ENCODE measurements at places on chromosomes 3 and 15. TPM values are rescaled to one million over a fixed set of nuclear protein-coding genes. Genes with fewer than 3 reads are reported as not detected.
A peak's percentile ranks its signal among the peaks of the same experiment; 100 is the strongest.

GRCh38 chr15:58340176-58340575, 91.6 kb upstream of the LIPC start:
- no peaks in the 10 kb centered on the region for H3K27me3 ChIP-seq
- peak; percentile 74 for ATAC-seq
- H3K4me3 ChIP-seq: no peak overlapping the region

DNA sequence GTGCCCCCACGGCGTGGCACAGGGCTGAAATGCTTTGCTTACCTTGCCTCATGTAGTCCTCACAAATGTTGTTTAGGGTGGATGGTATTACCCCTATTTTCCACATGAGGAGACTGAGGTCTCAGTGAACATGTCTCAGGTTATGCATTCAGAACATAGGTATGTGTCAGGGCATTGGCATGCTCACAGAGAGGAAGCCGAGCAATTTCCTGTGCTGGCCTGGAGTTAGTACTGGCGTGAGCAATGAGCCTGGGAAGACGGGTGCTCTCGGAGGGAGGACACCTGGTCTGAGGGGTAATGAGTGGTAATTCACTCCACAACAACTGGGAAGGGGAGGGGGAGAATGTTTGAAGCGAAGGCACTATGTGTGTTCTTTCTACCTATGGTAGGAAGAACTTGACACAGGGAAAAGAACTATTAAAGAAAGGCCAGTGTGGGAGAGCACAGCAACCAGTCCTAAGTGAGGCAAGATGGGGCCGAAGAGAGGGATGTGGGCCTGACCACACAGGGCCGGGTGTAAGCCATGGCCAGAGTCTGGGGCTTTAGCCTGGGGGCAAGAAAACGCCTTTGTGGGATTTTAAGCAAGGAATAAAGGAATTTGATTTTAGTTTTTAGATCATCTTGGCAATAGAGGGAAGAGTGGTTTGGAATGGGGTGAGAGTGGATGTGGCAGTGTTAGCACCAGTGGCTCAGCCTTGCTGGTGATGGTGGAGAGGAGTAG, 4.9 kb upstream of the FAM131A start:
- H3K27me3 ChIP-seq: no peaks in the 10 kb centered on the region
- no peak overlapping the region for H3K4me3 ChIP-seq
- H3K36me3 ChIP-seq: peaks cover 81% of the 10 kb centered on the region
- no peak for ATAC-seq

GRCh38 chr3:1783995-1784394, 314.7 kb upstream of the CNTN4 start:
- ATAC-seq: no peak
- no peak overlapping the region for H3K27ac ChIP-seq
- no peaks in the 10 kb centered on the region for H3K27me3 ChIP-seq
- H3K4me3 ChIP-seq: no peak overlapping the region
- no peaks in the 10 kb centered on the region for H3K36me3 ChIP-seq
- no peaks in the 10 kb centered on the region for H3K4me1 ChIP-seq

GRCh38 chr15:43514241-43515057, 3.0 kb upstream of the MAP1A start:
- H3K4me3 ChIP-seq: peak overlapping the region; percentile 74
- H3K27me3 ChIP-seq: peaks cover 7% of the 10 kb centered on the region
- H3K4me1 ChIP-seq: peaks cover 29% of the 10 kb centered on the region

DNA sequence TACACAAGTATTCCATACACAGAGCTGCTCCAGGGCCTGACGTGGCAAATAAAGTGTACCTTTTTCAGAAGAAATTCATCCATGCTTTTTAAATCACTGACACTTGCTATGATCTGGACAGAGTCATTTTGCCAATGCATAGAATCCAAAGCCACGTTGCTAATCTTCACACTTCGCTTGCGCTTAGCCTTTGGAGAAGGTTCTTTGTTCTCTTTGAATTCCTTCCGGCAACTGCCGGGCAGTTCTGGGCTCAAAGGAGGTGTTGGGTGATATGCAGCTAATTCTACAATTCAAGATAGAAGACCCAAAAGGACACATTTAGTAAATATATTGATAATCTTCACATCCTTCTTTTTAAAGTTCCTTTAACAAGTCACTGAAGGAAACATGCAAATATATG, 69.9 kb downstream of the NR2E3 start:
- H3K27me3 ChIP-seq: no peaks in the 10 kb centered on the region
- no peak overlapping the region for H3K4me3 ChIP-seq
- H3K4me1 ChIP-seq: no peaks in the 10 kb centered on the region
- H3K36me3 ChIP-seq: peaks cover 60% of the 10 kb centered on the region

DNA sequence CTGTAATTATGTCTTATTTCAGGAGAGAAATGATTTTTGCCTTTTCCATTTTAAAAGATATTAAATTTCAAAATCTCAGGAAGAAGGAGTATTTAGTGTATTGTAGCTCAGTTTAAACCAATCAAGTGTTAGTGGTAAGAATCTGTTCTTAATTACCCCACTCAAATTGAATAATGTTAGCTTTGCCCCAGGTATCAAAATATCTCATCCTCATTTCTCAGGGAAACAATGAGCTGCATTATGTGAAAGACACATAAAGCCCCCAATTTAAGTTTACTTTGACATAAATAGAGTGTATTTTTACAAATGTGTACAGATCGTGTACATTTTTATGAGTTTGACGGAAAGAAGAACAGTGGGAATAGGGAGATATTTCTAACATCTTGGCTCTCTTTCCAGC, 317.4 kb upstream of the RARB start:
- H3K4me3 ChIP-seq: no peak overlapping the region
- no peak overlapping the region for H3K27ac ChIP-seq
- no peaks in the 10 kb centered on the region for H3K4me1 ChIP-seq
- H3K36me3 ChIP-seq: no peaks in the 10 kb centered on the region
- no peaks in the 10 kb centered on the region for H3K27me3 ChIP-seq

DNA sequence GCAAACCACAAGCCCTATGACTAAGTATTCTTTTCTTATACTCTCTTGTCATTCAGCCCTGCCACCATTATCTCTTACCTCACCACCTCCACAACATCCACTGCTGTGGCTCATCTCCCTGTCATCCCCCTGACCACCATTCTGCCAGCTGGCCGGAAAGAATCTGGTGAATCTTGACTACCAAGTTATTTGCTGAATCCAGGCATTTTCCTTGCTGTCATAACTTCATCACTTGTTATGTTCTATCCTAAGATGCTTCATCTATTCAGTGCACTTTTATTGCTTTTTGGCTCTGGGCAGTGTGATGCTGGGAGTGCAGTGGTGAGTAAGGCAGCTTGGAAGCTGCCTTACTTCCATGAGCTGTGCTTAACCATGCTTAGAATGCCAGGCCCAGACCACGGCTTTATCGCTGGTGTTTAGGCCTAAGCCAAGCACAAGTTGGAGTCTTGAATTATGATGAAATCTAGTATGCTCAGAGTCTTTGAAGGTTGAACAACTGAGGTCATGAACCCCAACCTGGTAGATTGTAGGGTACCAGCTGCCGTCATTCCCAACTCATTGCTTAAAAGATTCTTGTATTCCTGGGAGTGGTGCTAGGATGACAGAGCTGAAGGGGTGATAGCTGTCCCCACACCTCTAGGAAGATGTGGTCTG, 27.0 kb upstream of the APH1B start:
- ATAC-seq: peak; percentile 66
- no peak overlapping the region for H3K4me3 ChIP-seq
- H3K27ac ChIP-seq: peak overlapping the region; percentile 22
- H3K4me1 ChIP-seq: peaks cover 22% of the 10 kb centered on the region

GRCh38 chr3:158792709-158793108, 9.1 kb upstream of the MFSD1 start:
- H3K4me1 ChIP-seq: no peaks in the 10 kb centered on the region
- no peaks in the 10 kb centered on the region for H3K27me3 ChIP-seq
- H3K4me3 ChIP-seq: no peak overlapping the region

GRCh38 chr3:61169621-61170251, 81.5 kb downstream of the FHIT start:
- no peak overlapping the region for H3K4me3 ChIP-seq
- no peaks in the 10 kb centered on the region for H3K36me3 ChIP-seq
- H3K27me3 ChIP-seq: no peaks in the 10 kb centered on the region
- no peaks in the 10 kb centered on the region for H3K4me1 ChIP-seq
- no peak for ATAC-seq
- H3K27ac ChIP-seq: no peak overlapping the region

- no peaks in the 10 kb centered on the region for H3K4me1 ChIP-seq
- H3K4me3 ChIP-seq: no peak overlapping the region
- ATAC-seq: no peak
Measured at GRCh38 chr3:53780171-53780570, 66.0 kb downstream of the CHDH start.

GRCh38 chr3:101184111-101184510, 136.3 kb downstream of the IMPG2 start:
- H3K27ac ChIP-seq: no peak overlapping the region
- no peak overlapping the region for H3K4me3 ChIP-seq
- no peak for ATAC-seq
- H3K4me1 ChIP-seq: no peaks in the 10 kb centered on the region

GRCh38 chr3:102715030-102715697, 280.3 kb downstream of the ZPLD1 start:
- H3K27me3 ChIP-seq: peaks cover 11% of the 10 kb centered on the region
- ATAC-seq: peak; percentile 83
- no peaks in the 10 kb centered on the region for H3K36me3 ChIP-seq
- no peak overlapping the region for H3K27ac ChIP-seq
- no peaks in the 10 kb centered on the region for H3K4me1 ChIP-seq

DNA sequence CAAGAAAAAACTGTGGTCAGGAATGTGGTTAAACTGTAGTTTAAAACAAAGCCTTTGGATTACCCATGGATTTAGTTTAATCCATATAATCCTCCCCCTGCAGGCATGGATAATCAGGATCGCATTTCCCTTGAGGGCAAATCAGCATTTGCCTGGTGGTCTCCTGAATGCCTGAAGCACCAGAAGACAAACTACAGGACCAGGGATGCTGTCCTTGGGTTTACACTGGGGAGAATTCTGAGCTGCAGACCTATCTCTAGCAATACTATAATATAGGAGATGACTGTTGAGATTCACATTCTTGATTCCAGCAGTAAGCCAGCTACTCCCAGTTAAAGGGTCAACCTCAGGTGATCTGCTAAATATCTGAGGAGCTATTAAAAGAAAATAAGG, 10.6 kb downstream of the PIK3CB start:
- ATAC-seq: no peak
- no peak overlapping the region for H3K4me3 ChIP-seq
- no peaks in the 10 kb centered on the region for H3K27me3 ChIP-seq
- H3K4me1 ChIP-seq: peaks cover 9% of the 10 kb centered on the region
- H3K36me3 ChIP-seq: peaks cover 16% of the 10 kb centered on the region
- no peak overlapping the region for H3K27ac ChIP-seq

- H3K27me3 ChIP-seq: no peaks in the 10 kb centered on the region
- no peaks in the 10 kb centered on the region for H3K4me1 ChIP-seq
- H3K36me3 ChIP-seq: peaks cover 30% of the 10 kb centered on the region
- no peak for ATAC-seq
- no peak overlapping the region for H3K27ac ChIP-seq
Measured at GRCh38 chr15:42315521-42315920, 42.3 kb upstream of the TMEM87A start.

DNA sequence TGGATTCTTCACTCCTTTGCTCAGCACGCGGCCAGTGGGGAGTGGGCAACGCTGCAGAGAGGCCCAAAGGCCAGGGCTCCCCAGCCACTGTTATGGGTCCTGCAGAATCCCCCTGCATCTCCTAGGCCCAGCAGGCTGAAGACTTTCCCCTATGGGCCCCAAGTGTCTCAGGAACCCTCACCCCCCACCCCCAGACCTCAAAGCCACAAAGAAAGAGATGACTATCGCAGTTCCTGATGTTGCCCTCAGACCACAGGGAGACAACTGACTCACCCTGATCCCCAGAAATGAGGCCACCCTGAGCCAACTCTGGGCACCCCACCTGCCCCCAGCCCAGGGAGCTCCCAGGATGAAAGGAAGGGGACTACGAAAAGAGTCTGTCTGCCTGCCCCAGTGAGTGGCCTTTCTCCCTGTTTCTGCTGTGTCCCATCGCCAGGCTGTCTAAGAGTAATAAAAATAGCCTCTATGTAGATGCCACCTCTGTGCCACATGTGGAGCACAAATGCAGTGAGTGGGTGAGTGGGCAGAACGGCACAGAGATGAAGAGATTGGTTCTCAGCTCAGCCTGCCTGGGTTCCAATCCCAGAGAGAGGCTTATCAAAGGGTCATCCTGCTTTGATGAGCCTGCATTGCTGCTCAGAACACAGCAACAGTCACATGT, 283.0 kb downstream of the UACA start:
- H3K4me1 ChIP-seq: peaks cover 18% of the 10 kb centered on the region
- peak overlapping the region; percentile 56 for H3K4me3 ChIP-seq
- ATAC-seq: peak; percentile 91
- peaks cover 6% of the 10 kb centered on the region for H3K36me3 ChIP-seq

DNA sequence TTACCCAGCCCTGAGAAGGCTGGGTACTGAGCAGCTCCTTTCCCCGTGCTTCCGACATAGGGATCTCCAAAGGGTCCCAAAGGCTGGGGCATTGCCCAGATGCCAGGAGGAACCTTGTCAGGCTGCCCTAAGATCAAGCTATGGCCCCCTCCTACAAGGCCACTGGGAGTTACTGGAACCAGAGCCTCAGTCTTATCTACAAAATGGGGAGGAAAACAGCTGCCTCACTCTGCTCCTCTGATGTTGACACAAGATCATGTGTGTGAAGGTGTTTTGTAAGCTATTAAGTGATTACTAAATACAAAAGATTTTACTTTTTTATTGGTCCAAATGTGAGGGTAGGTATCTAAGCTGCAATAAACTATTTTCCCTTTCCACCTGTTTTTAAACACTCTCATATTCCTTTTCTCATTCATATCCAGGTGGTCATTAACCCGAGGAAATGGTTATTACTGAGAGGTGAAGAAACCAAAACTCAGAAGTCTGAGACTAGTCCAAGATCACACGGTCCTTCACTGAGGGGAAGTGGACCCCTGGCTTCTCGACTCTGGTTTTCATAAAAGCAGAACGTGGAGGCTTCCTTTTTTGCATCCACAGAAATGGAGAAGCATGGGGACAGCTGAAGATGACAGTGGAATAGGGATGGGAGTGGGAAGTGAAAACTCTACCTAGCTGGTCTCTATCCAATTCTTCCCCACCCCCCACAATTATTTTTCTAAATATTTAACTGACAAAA, 1.7 kb downstream of the ARPIN start:
- H3K27me3 ChIP-seq: peaks cover 25% of the 10 kb centered on the region
- no peaks in the 10 kb centered on the region for H3K36me3 ChIP-seq
- no peaks in the 10 kb centered on the region for H3K4me1 ChIP-seq
- H3K27ac ChIP-seq: no peak overlapping the region

- ATAC-seq: no peak
- peaks cover 14% of the 10 kb centered on the region for H3K27me3 ChIP-seq
- no peaks in the 10 kb centered on the region for H3K36me3 ChIP-seq
- H3K27ac ChIP-seq: no peak overlapping the region
- no peak overlapping the region for H3K4me3 ChIP-seq
- peaks cover 6% of the 10 kb centered on the region for H3K4me1 ChIP-seq
Measured at GRCh38 chr3:53773611-53774368, 72.4 kb downstream of the CHDH start.

THUMPD3 gene
- total RNA-seq: 53.9 TPM

BNC1 gene
- not detected for total RNA-seq

DCBLD2 gene
- total RNA-seq: 2.5 TPM

ACTRT3 gene
- 1.9 TPM for total RNA-seq

ABHD6 gene
- 1.8 TPM for total RNA-seq

LOXL1 gene
- total RNA-seq: 3.4 TPM

PLXNB1 gene
- 3.5 TPM for total RNA-seq

KNG1 gene
- not detected for total RNA-seq

Measured in activated T-helper 17 cell treated with anti-CD3 and anti-CD28 coated beads, Interleukin-2, amount 50 U/mL, for 72 hours (primary cell).